Lower lobe of right lung (tissue), 2 donors: ENCODE measurements at places on chromosomes 12 and 14.

DNA sequence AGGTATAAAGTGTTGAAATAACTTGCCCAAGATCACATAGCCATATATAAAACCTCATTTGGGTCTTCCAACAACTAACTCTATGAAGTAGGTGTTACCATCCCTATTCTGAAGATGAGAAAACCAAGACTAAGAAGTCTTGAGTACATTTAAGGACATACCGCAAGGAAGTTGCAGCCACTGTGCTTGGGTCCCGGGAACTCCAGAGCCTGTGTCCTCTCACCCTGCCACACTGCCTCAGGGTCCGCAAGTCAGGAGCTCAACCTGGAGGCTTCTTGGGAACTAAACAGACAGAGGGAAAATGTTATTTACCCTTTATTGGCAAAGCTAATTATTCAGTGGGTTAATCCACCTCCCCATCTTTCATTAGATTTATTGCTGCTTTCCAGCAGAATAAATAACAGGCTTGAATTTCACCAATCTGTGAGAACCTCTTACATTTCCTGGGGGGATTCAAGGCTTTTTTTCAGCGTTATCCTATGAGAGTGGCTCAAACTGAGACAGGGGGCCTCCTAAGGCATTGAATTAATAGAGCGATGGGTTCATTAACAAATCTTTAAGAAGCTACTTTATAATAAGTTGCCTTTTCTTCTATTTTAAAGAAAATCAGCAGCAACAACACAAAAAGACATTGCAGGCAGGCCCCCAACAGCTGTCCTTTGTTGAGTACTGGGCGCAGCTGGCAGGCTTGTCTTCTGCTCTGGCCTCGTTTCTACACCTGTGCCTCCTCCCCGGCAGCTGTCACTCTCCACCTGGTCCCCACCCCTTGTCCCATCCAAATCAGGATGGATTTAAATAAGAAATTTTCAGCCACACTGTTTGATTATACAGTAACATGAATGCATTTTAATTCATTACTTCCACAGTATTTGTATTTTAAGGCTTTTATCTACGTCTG is 25.3 kb downstream of the PHLDA1 start:
- no peak for DNase-seq

- DNase-seq, result no peak
These were observed 7.8 kb upstream of the TBPL2 start for GRCh38 chr14:55448141-55448614.

- peak; percentile 81 for DNase-seq
These were observed 778 bp downstream of the SLC8B1 start for GRCh38 chr12:113333877-113334785.

GRCh38 chr14:91273885-91274273 is 29.4 kb upstream of the GPR68 start:
- DNase-seq, result peak; percentile 71

- no peak for DNase-seq
These were observed 58.5 kb downstream of the WNK1 start for GRCh38 chr12:810671-811415.

DNA sequence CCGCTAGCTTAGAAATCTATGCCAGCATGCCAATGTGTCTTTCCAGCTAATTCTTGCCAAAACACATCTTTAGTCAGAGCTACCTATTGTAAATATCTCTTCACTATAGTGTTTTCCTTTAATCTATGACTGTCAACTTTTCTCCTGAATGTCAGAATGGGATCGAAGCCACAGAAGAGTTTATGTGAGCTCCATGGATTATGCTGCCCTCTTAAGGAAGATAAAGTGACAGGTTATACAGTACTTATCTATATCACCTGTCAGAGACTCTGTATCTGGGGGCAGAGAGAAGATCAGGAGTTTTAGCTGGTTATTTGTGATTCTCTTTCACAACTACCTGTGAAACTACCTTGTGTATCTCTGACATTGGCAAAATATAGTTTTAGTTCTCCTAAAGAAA is 204.3 kb upstream of the SEL1L start:
- DNase-seq, result no peak

GRCh38 chr14:74619672-74620131 is 7.7 kb upstream of the LTBP2 start:
- peak; percentile 58 for DNase-seq

DNA sequence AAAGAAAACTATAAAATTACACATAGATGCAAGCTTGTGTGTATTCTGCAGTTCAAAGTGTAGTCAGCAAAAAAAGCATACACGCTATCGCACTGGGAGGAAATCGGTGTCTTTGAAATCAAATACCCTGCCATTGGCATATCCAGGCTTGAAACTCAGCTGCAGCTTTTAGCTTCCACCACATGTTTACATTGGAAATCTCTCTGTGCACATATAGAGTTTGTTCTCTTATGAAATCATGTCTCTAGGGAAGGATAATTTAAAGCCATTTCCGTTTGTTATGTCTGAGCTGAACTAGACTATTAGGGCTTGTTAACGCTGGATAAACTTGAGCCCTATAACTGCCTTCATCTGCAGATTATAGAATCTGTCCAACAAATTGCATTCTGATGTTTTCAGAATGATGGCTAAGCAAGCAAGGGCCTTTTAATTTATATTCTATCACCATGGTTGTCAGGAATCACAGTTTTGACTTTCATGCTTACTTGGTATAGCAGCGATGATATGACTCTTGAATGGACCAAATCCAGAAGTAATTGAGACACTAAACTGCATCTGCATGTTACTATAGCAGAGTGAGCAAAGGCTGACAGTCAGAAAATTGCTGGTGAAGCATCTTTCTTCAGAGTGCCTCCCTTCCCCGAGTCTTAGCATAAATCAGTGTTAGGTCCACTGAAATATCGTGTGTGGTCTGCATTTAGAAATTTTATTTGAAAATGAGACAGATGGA is 442.8 kb downstream of the ZFP36L1 start:
- DNase-seq, result no peak

GRCh38 chr14:90503582-90503981 is 106.8 kb downstream of the CALM1 start:
- DNase-seq, result no peak

DNA sequence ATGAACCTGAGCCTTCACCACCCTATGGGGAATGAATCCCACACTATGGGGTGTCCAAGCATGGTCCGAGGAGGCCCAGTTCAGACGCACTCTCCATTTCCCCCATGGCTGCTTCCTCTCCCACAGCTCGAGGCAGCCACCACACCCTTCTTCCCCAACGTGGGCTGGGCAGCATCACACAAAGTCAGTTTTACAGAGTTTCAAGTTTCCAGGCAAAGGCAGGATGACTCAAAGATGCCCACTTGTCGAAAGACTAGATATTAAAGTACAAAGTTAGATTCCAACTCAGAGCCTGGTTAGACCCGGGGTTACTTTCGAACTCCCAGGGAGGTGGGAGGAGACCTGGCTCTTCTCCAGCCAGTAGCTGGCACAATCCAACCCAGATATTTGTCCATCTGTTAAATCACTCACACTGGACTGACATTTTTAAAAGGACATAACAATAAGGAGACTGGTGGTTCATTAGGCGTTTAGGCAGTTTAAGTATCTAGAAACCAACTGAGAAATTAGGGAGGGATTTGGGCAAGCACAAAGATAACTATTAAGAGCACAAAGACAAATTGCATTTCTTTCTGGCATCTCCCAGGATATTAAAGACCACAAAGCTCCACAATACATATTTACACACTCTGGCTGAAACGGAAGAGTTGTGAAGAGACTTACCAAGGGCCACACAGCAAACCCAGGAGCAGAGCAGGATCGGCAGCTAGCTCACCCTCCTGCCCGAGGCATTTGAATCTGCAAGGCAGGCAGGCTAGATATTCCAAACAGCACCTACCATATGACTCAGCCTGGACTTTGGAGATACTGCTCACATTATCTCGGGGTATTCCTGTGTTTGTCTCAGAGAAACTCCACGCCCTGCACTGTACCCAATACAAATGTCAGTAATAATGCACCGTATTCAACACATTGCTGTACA is 34.8 kb downstream of the TMCC3 start:
- no peak for DNase-seq

DNA sequence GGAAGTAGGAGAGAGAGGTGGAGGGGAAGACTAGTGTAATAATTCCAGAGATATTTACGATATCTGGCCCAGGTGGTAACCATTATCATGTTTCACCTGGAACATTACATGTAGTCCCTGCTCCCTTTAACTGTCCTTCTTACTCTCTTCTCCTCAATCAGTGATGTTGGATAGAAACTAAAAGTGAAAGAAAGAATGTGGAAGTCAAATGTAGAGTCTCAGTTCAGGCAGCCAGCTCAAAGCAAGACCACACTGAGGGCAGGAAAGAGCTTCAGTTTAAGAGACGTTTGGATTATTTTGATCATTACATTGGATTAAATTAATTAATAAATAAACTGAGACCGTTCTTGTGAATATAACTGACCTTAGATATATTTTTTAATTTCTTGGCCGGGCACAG is 594.4 kb downstream of the FLRT2 start:
- no peak for DNase-seq
